ENCODE measurements at places on chromosomes 11 and 22.

DNA sequence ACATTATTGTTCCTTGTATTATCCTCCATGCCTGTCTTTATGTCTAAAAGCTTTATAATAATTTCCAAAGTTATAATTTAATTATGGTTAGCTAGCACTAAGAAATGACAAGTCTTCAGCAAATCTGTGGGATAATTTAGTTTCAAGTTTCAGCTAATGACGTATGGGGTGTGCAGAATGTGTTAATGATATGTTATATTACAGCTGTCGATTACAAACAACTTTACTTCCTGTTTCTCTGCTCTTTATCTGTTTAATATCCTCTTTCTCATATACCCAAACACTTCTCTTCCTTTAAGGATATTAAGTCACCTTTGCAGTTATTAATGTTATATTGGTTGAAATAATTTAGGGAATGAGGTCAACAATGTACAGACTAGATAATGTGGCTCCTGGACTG lies 161.8 kb downstream of the CASP12 start:
- no peak for DNase-seq

DNA sequence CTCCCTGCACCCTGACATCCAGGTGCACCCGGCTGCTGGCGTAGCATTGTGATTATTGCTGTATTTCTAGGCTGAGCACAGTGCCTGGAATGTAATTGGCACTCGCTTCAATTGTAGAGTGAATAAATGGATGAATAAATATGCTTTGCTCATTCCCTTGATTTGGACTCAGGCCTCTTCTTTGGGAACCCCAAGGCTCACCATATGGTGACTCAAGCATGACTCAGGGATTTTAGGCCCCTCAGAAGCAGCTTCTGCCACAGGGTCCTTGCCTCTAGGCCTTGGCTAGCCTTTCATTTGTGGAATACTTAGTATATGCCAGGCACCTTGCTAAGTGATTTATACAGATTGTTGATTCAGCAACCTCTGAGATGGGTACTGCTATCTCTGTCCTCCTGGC lies 78.9 kb downstream of the GRIK4 start:
- DNase-seq = no peak

GRCh38 chr11:12280199-12280837 lies 97.1 kb upstream of the PARVA start:
- DNase-seq = no peak

DNA sequence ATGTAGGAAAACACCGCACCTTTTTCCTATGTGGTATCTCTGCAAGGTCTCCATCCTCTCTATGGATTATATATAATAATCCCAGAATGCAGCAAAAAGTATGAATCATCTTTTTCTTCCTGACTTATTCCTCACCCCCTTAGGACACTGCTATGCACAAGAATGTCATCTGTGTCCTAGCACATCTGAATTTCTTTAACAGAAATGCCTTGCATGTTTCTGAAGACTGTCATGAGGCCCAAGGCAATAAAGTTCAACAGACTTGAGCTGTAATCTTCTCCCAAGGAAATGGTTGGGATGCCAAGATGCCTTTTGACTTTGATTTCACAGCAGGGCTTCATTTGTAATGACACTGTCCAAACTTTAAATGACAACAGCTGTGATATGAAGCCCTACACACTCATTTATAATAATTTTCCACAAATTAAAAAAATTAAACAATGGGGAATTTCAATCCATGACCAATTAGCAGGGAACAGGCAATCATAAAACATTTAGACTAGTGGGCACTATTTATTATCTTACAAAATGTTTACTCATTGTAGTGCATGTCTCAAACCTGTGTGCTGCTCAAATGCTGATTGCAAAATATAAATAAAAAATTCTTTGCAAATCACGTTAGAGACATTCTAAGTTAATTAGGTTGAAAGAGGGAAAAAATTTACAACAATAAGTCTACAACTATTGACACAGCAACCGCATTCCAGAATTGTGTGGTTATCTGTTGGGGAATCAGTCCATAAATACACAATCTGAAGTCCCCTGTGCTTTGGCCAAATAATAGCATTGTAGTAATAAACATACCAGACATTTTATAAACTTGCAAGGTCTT lies 242.3 kb downstream of the SWAP70 start:
- DNase-seq = no peak

DNA sequence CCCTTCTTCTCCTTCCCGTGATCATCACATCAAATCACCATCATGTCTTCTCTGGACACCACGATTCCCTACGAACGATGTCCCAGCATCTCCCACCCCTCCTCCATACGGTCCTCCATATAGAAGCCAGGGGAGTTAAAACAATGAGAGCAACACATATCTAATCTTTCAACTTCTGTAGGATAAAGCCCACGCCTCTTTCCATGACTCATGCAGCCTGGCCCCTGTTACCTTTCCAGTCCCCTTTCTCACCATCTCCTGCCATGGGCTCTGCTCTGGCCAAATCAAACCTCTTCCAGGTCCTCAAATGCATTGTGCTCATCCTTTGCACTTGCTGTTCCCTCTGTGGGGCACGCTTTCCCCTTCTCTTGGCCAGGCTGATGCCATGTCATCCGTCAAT lies 23.6 kb downstream of the RPS6KA4 start:
- no peak for DNase-seq

DNA sequence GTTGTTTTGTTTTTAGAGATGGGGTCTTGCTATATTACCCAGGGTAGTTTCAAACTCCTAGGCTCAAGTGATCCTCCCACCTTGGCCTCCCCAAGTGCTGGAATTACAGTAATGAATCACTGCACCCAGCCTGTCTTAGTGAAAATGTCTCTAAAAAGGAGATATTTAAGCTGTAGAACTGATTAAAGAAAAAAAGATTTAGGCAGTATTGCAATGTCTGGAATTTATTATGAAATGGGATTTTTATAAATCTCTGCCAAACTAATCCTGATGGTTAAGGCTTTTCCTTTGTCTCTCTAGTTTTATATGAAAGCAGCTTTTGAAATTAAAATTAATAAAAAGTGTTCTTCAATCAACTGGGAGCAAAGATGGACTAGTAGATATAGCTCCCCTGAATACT lies 2.1 kb downstream of the PLAAT3 start:
- no peak for DNase-seq

GRCh38 chr11:116929414-116930090 lies 92.1 kb upstream of the APOA1 start:
- DNase-seq = no peak

GRCh38 chr22:26391623-26392022 lies 37.4 kb upstream of the ASPHD2 start:
- no peak for DNase-seq

- no peak for DNase-seq
These were observed 499 bp downstream of the DLAT start for GRCh38 chr11:112025707-112026106.

GRCh38 chr11:6334806-6335205 lies 14.5 kb upstream of the CAVIN3 start:
- no peak for DNase-seq

DNA sequence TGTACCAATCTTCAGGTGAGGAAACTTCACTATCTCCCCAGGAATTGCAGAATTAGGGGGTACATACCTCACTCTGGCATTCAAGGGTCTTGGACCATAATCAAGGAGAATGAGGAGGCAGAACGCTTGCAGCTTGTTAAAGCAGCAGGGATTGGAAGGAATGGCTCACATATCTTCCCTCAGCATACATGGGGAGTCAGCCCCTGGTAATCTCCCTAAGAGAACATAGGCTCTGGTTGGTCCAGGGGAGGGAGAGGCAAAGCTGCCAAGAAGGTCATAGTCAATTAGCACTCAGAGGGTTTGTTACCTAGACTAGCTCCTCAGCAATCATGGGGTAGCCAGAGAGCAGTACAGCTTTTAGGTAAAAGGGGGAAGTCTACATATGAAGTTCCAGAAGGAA lies 256.8 kb downstream of the INSC start:
- DNase-seq = no peak

- no peak for DNase-seq
These were observed 313 bp downstream of the PRCP start for GRCh38 chr11:82899957-82900276.

DNA sequence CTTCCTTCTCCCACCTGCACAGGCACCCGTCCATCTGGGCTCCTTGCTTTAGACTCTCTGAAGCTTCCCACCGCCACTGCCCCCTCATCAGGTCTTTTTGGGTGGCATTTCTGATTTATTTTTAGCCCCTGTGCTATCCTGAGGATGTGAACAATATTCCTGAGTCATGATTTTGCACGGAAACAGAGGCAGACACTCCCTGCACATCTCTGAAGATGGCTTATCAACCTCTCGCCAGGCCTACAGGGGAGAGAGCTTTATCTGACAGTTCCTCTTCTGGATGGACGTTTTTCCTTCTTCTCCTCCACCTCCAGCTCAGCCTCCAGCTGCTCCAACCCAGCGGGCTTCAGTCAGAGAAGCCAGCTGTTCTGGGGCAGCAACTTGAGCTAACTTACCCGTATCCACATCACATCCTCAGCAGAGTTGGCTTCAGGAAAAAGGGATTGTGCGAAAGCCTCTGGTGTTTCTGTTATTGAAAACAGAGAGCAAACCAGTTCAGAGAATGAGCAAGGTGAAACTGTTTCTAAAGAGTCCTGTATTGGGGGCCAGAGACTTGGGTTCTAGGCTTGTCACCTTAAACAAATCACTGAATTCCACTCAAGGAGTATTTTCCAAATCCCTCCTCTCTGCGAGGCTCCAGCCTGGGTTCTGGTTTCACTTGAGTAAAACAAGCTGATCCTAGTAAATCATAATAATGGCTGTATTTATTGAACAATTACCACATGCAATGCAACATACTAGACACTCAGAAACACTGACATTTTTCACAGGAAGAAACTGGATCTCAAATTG lies 33.1 kb upstream of the ETS1 start:
- DNase-seq = no peak

DNA sequence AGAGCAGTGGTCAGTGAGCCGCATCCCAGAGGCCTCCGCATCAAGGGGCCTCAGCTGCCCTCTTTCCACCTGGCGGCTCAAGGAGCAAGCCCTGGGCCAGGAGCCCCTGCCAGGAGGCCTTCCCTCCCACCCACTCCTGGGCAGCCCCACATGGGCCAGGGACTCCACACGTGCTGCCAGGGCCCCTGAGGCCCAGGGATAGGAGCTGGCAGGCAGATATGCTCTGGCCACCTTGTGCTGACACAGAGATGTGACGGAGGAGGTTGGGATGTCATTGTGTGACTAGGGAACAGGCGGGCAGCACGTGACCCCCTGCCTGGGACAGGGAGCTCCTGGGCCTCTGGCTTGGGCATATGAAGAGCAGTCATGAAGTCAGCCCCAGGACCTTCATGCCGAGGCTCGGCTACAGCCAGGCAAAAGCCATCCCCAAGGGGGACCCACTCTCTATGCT lies 77.9 kb downstream of the PIWIL3 start:
- no peak for DNase-seq

- DNase-seq = no peak
These were observed 17.8 kb downstream of the SCUBE2 start for GRCh38 chr11:9073466-9074225.

DNA sequence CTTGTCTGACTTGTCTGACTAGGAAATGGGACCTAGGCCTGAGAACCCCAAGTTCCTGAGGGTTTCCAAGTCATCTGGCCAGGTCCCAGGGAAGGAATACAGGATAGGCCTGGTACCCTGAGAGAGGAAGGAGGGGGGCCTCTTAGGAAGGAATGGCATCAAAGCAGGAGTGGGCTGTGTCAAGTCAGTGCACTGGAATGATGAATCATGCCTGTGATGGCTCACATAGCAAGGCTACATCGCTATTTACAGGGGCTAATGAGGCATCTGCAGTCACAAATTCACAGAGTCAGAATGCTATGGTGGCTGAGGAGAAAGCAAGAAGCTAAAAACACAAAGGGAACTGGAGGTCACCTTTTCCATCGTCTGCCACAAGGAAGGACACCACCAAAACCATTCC lies 247.3 kb downstream of the NXPE2 start:
- DNase-seq = no peak

GRCh38 chr11:131533998-131534397 lies 163.6 kb downstream of the NTM start:
- no peak for DNase-seq

- no peak for DNase-seq
These were observed 6.8 kb upstream of the ALX4 start for GRCh38 chr11:44316659-44317240.

DNA sequence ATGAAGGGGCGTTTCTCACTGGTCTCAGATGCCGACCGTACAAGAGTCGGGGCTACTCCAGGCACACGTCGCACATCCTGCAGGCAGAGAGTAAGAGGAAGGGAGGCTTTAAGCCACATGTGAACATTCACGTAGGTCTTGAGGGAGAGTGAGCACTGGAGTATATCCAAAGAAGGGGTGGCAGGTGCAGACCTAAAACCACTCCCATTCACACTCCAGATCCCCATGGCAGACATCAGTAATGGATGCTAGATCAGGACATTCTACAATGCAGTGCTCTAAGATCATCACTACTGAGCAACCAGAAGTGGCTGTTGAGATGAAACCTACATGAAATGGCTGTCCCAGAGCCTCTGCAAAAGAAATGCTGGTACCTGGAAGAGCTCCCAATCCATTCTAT lies 39.0 kb downstream of the WT1 start:
- no peak for DNase-seq

DNA sequence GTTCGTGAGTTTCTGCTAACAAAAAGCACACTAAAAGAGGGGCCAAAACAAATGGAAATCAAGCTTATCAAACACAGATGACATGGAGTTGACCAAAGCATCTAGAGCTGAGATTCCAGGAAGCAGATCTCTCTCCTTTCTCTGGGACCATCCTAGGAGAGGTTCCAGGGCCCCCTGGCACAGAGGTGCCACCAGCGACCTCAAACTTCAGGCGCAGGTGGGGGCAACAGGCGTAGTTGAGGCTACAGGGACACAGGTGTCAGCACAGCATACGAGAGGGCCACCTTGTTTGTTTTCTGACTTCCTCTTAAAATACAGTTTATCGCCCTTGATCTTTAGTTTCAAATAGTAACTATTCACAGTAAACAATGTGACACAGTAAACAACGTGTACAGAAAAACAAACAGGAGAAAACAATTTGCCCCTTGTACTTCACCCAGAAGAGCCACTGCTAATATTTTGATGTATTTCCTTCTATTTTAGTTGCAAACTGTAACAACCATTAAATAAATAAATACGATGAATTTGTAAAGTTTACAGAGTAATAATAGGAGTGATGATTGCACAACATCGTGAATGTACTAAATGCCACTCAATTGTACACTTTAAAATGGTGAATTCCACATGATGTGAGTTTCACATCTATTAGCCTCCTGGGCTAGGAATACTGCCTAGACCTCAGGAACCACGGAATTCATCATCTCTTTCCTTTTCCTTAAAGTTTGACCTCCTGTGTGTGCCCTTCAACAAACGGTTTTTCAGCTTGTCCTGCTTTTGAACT lies 52.2 kb downstream of the IGLL5 start:
- no peak for DNase-seq

- no peak for DNase-seq
These were observed 342.3 kb downstream of the LARGE1 start for GRCh38 chr22:33577862-33578411.

- DNase-seq = peak; percentile 1
These were observed 27.6 kb downstream of the PLEKHA7 start for GRCh38 chr11:16986434-16987204.

- DNase-seq = no peak
These were observed 753 bp downstream of the PTPN5 start for GRCh38 chr11:18790883-18791206.
